Adrenal gland (tissue), 19 donors: ENCODE measurements at places on chromosomes 5 and 9. TPM values are rescaled to one million over a fixed set of nuclear protein-coding genes. Genes with fewer than 3 reads are reported as not detected.

DNA sequence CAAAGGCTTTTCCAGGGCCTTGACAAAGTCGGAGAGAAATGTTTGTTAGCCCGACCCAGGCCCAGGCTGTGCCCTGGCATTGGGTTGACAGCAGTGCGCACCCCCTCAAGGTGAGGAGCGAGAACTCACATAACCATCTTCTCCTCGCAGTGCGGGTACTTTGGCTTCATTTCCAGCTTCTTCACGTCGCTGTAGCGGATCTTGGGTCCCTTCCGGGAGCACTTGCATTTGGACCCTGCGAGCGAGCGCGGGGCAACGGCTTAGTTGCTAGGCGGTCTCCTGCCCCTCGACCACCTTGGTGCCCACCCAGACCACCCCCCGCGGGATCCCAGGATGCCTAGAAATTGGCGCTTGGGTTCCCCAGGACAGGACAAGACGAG is 496 bp downstream of the CXCL14 start:
- H3K27ac ChIP-seq: no peak overlapping the region
- H3K4me1 ChIP-seq: no peaks in the 10 kb centered on the region
- DNase-seq: no peak
- H3K4me3 ChIP-seq: no peak overlapping the region
- H3K27me3 ChIP-seq: peaks cover 50% of the 10 kb centered on the region

Gene BSPRY
- total RNA-seq: 18.6 TPM

DNA sequence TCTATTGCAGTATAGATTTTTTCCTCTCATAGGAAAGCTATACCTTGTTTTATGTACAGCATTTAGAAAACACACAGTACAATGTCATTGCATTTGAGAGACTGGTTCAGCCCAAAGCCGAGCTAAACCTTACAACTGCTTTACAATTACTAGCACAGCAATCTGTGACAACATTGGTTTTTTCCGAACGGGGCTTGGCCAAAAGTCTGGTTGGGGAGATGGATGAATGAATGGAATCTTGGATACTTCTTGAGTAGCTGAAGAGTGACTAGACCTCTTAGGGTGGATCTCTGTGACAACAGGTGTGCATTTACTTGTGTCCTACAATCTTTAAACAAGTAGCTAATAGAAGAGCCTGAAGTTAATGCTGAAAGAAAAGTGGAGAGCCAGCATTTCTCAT is 1.2 kb downstream of the SGCD start:
- no peaks in the 10 kb centered on the region for H3K36me3 ChIP-seq
- H3K27ac ChIP-seq: no peak overlapping the region
- H3K4me1 ChIP-seq: peaks cover 5% of the 10 kb centered on the region
- H3K27me3 ChIP-seq: no peaks in the 10 kb centered on the region
- no peak overlapping the region for H3K4me3 ChIP-seq
- no peak for DNase-seq

GRCh38 chr5:37533851-37534250 is 154.7 kb downstream of the WDR70 start:
- no peak overlapping the region for H3K4me3 ChIP-seq
- H3K27me3 ChIP-seq: no peaks in the 10 kb centered on the region
- no peaks in the 10 kb centered on the region for H3K4me1 ChIP-seq
- no peak for DNase-seq

DNA sequence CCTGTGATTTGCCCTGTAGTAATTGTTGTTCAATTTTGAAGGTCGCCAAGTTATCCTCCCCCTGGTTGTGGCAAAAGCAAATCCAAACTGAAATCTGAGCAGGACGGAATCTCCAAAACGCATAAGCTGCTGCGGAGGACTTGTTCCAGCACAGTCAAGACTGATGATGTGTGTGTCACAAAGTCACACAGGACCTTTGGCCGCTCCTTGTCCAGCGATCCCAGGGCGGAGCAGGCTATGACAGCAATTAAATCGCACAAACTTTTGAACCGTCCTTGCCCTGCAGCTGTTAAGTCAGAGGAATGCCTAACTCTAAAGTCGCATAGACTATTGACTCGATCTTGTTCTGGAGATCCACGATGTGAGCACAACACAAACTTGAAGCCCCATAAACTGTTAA is 128.4 kb downstream of the PARP8 start:
- no peak for DNase-seq
- no peak overlapping the region for H3K27ac ChIP-seq
- H3K4me3 ChIP-seq: no peak overlapping the region
- no peaks in the 10 kb centered on the region for H3K36me3 ChIP-seq
- H3K27me3 ChIP-seq: no peaks in the 10 kb centered on the region
- no peaks in the 10 kb centered on the region for H3K4me1 ChIP-seq

- H3K27me3 ChIP-seq: no peaks in the 10 kb centered on the region
- H3K36me3 ChIP-seq: no peaks in the 10 kb centered on the region
- peaks cover 10% of the 10 kb centered on the region for H3K4me1 ChIP-seq
- no peak overlapping the region for H3K4me3 ChIP-seq
- DNase-seq: no peak
- H3K27ac ChIP-seq: no peak overlapping the region
Measured at GRCh38 chr9:133930046-133930681, 62.0 kb downstream of the VAV2 start.

DNA sequence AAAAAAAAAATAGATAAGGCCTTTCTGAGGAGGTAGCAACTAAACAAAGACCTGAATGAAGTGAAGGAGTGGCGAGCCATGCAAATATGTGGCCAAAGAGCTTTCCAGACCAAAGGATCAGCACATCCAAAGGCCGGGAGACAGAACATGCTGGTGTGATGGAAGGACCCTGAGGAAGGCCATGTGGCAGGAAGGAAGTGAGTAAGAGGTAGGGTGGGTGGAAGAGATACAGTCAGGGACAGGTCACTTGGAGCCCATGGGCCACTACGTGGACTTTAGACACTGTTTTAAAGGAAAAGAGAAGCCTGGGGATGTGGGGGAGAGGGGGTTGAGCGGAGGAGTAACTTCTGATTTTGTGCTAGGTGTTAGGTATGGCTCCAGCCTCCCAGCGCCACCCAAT is 31.3 kb downstream of the SPRY4 start:
- no peaks in the 10 kb centered on the region for H3K27me3 ChIP-seq
- H3K4me3 ChIP-seq: no peak overlapping the region
- peaks cover 25% of the 10 kb centered on the region for H3K4me1 ChIP-seq
- no peak for DNase-seq
- no peaks in the 10 kb centered on the region for H3K36me3 ChIP-seq

DNA sequence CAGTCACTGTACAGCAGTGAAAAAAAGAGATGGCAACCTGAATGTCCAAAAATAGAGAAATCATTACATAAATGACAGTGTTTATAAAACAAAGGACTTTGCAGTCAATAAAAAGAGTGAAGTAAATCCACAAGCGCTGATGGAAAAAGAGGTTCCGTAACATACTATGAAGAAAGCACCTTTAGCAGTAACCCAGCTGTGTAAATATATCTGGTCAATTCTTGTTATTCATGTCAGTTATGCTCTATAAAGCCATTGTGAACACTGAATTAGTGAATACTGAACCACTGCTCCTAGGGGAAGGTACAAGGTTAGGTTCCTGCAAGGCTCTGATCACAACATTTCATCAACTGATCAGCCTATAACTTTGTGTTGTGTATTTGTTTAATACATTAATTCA is 39.5 kb downstream of the CCNJL start:
- DNase-seq: no peak
- H3K4me1 ChIP-seq: peaks cover 15% of the 10 kb centered on the region
- no peak overlapping the region for H3K4me3 ChIP-seq
- no peak overlapping the region for H3K27ac ChIP-seq
- H3K36me3 ChIP-seq: no peaks in the 10 kb centered on the region

DNA sequence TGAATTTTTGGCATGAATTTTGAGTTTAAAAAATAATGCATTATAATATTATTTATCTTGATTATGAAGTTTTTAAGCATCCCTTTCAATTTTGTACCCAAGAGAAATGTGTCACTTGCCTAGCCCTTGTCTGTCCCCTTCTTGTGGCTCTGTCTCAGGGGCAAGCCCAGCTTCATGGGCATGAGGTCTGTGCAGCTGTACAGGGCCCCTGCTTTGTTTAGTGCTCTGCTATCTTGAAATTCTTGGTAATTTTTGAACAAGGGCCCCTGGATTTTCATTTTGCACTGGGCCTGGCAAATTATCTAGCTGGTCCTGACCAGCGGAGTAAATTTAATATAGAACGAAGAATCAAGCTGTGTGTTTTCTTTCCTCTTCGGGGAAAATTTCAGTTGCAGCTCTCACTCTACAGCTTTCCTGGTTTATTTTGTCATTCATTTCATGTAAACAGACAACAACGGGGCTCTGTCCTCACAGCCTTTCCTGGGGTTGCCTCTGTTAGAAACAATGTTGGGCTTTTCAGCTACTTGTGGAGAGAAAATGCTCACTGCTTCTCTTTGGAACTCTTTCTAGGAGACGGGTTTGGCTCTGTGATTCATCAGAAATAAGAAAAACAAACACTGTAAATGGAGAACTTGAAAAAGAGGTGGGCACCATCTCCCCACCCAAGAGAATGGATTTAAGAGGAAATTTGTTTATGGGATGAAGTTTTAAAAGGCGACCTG is 41.1 kb downstream of the LIX1 start:
- H3K36me3 ChIP-seq: no peaks in the 10 kb centered on the region
- no peaks in the 10 kb centered on the region for H3K4me1 ChIP-seq
- H3K27ac ChIP-seq: no peak overlapping the region
- H3K4me3 ChIP-seq: no peak overlapping the region

GRCh38 chr5:9269014-9269413 is 276.9 kb downstream of the SEMA5A start:
- no peak overlapping the region for H3K4me3 ChIP-seq
- H3K27me3 ChIP-seq: no peaks in the 10 kb centered on the region
- no peaks in the 10 kb centered on the region for H3K4me1 ChIP-seq
- H3K36me3 ChIP-seq: no peaks in the 10 kb centered on the region
- H3K27ac ChIP-seq: no peak overlapping the region

Gene OBP2B
- not detected for total RNA-seq

DNA sequence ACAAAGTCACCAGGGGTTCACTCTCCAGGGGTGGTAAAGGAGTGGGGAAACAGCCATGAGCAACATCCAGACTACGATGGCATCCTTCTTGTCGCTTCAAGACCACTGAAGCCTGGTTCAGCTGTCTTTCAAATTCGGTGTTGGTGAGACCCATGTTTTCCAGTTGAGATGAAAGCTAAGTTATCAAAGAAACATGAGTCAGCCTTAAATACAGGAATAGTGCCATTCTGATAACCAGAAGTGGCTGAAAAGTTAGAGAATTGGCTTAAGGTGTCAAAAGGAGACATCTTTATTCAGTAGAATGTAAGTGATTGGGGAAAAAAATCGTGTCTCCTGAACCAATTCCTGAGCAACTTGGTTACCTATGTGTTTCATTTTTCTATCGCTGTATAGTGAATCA is 7.0 kb upstream of the CARD19 start:
- no peak overlapping the region for H3K27ac ChIP-seq
- H3K4me1 ChIP-seq: peaks cover 14% of the 10 kb centered on the region
- no peak for DNase-seq
- no peak overlapping the region for H3K4me3 ChIP-seq
- no peaks in the 10 kb centered on the region for H3K27me3 ChIP-seq

- H3K27me3 ChIP-seq: peaks cover 11% of the 10 kb centered on the region
- no peaks in the 10 kb centered on the region for H3K4me1 ChIP-seq
- no peak overlapping the region for H3K4me3 ChIP-seq
- no peaks in the 10 kb centered on the region for H3K36me3 ChIP-seq
- no peak for DNase-seq
Measured at GRCh38 chr5:147913786-147914185, 7.4 kb upstream of the C5orf46 start.
